Erythroblast (primary cell): ENCODE measurements at places on chromosomes 12 and 14.

GRCh38 chr14:32372154-32372553, 43.1 kb downstream of the AKAP6 start:
- DNase-seq: no peak

- DNase-seq: no peak
These were observed 200.2 kb upstream of the MYL2 start for GRCh38 chr12:111120578-111120977.

DNA sequence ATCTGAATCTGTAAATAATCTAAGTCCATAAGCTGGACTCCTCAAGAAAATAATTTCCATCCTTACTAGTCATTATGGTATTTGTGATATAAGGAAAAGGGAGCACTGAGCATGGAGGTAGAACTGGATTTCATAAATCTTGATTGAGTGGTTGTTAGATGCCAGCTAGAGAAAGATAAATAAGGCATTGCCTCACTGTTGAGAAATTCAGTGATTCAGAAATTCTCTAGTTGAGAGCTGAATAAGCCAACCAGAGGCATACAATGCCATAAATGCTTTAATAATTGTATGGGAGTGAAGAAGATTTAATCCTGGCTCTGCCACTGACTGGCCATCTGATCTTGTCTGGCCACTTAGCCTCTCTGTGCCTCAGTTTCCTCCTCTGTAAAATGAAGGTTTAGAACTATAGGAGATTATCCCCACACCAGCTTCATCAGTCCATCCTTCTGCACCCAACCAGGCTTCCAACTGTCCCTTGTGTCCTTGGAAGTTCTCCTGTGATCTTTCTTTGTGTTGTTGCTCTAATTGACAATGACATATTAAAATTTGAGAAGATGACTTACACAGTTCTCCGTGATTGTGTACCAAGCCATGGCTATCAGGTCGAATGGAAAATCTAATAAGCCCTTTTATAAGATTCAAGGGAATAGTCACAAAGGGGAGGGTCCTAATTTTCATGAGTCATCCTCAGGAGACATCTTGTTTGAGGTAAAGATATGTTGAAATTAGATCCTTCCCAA, 394.3 kb downstream of the EGLN3 start:
- DNase-seq: no peak

DNA sequence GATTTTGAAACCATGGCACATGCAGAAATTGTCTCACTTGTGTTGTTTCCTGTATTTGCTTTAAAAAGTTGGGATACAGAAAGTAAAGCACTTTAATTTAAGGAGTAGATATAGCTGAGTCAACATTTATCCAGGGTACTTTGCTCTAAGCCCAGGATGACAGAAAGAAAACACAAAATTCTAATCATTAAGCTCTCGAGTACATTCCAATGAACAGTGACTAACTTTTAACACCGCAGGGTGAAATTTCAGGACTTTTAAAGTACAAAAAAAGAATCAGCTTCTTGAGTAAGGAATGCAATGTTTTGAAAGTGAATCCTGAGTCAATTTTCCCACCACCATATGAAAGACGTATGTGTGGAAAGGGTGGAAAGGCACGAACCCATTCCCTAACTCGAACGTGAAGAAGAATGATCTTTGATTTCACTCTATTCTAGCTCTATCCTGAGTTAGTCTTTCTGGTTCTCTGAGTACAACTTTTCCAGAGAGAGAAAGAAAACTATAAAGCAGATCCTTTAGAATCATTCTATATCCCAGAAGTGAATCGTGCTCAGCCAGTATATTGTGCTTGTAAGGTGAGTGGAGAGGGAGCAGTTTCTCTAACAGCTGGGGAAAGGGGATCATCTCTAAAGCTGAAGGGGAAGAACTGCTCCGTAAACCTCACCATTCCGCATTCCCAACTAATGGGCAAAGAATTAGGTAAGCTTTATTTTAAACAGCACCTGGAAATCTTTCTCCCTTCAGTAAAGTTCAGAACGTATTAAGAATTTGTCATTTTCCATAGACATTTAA, 779.0 kb upstream of the FLRT2 start:
- DNase-seq: no peak

GRCh38 chr12:113469224-113469948, 2.3 kb downstream of the LHX5 start:
- no peak for DNase-seq

GRCh38 chr12:98464190-98464589, 51.2 kb upstream of the TMPO start:
- no peak for DNase-seq

GRCh38 chr12:108327621-108328344, 11.3 kb downstream of the CMKLR1 start:
- no peak for DNase-seq

DNA sequence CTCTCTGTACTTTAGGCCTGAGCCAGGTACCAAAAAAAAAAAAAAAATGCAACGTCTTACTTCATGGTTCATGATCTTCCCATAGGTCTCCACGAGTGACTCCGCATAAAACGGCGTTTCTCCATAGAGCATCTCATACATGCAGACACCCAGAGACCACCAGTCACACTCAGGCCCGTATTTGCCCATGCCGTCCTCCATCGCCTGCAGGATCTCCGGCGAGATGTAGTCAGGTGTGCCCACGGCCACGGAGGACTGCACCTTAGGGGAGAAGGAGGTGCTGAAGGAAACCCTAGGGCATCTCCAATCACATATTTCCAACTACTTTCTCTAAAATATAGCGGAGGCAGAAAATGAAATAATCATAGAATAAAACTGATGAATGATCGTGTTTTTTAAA, 61.0 kb downstream of the AMN start:
- DNase-seq: no peak

- no peak for DNase-seq
These were observed 3.3 kb downstream of the PXN start for GRCh38 chr12:120261951-120262851.

DNA sequence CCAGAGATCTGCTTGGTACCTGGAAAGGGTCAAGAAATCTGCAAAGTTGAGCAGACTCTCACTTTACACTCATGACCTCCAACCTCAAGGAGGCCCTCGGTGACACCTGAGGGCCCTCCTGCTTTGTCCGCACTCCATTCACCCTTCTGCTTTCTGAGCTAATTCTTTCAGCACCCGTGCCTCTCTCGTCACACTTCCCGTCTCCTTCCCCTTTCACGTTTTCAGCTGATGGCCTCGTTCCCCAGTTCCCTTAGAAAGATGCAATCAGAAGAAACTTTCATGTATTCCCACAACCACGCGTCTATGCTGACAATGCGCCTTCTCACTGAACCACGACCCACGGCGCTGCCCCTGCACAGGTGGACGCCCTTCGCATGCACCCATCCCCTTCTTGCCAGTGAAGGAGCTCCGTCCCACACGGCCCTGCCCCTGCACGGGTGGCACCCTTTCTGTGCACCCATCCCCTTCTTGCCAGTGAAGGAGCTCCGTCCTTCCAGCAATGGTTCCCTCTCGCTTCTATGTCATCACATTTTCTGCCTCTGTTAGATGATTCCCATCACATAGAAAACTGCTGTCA, 340.1 kb upstream of the FKBP4 start:
- DNase-seq: no peak

- DNase-seq: no peak
These were observed 9.7 kb downstream of the IRF2BPL start for GRCh38 chr14:77018785-77019184.

DNA sequence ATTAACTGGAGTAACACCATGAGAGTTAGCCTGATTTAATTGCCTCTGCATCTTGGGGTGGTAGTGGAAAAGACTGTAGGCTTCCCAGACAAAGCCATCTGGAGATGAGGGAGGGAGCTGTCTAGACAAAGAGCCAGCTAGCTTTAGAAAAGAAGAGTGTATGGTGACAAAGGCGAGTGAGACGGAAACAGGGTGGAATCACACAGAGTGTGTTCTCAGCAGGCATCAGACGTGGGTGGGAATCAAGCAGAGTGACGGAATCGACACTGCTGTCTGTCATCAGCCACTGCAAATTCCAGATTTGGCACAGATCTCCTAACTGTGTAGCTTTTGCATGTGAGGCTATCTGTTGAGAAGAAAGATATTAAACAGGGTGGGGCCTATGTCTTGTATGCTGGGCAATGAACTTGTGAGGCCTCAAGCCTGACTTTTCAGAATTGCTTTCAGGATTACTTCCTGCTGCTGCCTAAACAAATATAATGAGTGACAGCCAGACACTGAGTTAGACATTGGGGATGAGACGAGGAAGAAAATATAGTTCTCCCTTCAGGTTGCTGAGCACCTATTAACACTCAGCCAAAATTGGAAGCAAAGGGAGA, 236.5 kb upstream of the GRIP1 start:
- DNase-seq: peak; percentile 16

DNA sequence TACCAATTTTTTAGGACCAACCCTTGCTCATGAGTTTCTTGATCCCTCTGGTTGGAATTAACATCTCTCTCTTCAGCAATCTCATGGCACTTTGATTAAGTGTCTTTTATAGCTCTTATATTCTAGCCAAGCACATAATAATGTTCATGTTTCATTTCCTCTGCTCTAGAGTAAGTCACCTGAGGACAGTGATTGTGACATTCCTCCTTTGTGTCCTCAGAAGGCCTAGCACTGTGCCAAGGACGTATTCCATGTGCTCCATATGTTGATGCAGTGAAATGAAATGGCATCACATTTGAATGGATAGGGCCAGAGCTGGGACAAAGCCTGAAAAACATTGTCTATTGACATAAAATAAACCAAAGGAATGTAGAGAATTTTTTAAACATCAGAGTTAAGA, 322.8 kb upstream of the PRICKLE1 start:
- DNase-seq: no peak

DNA sequence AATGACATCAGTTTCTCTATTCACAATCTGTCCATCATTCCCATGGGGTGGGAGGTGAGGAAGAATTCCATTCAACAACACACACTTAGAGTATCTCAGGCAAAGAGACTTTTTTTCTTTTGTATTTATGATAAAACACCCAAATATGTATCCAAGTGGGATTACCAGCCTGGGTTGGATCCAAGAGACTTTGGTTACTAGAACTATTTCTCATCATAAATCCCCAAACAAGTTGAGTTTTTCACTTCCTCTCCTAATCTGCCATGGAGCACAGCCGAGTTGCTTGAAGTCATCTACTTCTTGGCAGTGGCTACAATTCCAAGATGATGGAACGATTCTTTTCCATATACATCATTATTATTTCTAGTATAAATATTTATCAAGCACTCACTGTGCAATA, 209.2 kb upstream of the HMGA2 start:
- no peak for DNase-seq
